ENCODE measurements at places on chromosomes 6 and 20.

GRCh38 chr20:52992632-52993031, 20.5 kb downstream of the TSHZ2 start:
- peaks cover 28% of the 10 kb centered on the region for H3K4me1 ChIP-seq
- no peaks in the 10 kb centered on the region for H3K27me3 ChIP-seq
- no peak overlapping the region for H3K27ac ChIP-seq
- H3K4me3 ChIP-seq = no peak overlapping the region
- DNase-seq = no peak

- H3K27ac ChIP-seq = peak overlapping the region; percentile 40
- H3K36me3 ChIP-seq = peaks cover 2% of the 10 kb centered on the region
- H3K4me3 ChIP-seq = no peak overlapping the region
- peak; percentile 1 for DNase-seq
- H3K4me1 ChIP-seq = peaks cover 18% of the 10 kb centered on the region
These were observed 365.6 kb downstream of the FARS2 start for GRCh38 chr6:5626727-5627426.

DNA sequence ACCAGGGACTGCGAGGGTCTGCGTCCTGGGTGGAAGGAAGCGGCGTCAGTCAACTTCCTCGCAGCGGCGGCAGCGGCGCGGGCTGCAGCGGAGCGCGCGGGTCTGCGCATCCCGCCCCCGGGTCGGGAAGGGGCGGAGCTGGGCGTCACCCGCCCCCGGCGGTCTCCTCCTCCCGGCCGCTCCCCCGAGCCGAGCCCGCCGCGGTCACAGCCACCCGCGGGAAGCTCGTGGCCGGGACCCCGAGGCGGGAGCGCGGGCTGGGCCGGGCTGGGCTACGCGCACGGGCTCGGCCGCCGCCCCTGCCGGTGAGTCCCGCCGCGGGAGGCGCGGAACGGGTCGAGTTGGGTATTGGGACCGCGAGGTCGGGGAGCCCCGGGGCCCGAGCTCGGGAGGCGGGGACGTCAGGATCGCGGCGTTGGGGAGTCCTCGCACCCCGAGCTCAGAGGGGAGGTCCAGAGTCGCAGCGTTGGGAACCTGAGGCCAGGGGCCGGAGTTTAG, at the start of gene PAQR8:
TSS of gene PAQR8 (plus strand) at position 207 of the 498 bp plus-strand sequence. CDS start 41,063 bp downstream, outside the sequence.
- H3K4me3 ChIP-seq = peak within 1 kb of the TSS; percentile 96
- H3K4me1 ChIP-seq = peaks cover 33% of the 10 kb centered on the region
- peak; percentile 75 for DNase-seq
- H3K36me3 ChIP-seq = no peaks in the 10 kb centered on the region
- H3K27ac ChIP-seq = peak within 1 kb of the TSS; percentile 84

DNA sequence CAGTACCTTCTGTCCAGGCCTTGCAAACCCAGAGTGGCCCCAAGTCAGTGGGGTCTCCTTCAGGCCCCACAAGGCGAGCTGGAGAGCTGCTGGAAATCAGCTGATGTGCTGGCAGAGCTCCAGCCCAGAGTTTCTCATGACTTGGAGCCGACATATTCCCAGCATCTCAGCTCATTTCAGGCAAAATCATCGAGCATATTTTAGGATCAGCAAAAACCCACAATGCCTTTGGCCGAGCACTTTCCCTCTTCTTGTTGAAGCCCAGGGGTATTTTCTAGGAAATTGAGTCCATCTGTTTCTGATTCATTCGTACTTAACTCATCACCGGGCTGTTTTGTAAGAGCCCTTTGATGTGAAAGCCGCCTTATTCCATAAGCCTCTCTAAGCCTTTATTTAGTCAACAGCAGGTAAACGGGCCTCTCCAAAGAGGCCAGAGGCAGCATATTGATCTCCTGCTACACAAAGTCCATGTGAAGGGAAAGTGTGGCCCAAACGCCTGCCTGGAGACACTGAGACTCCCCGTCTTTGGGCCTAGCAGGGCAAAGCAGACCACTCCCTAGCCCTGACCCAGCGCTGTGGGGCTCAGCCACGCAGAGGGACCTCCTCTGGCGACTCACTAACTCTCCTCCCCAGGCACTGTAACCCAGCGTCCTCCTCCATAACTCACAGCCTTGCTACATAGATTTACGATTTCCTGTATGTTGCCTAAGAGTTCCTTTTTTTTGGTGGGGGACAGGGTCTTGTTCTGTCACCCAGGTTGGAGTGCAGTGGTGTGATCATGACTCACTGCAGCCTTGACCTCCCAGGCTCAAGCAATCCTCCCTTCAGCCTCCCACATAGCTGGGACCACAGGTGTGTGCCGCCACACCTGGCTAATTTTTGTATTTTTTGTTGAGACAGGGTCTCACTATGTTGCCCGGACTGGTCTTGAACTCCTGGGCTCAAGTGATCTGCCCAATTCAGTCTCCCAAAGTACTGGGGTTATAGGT, 12.1 kb upstream of the C20orf203 start:
- H3K27ac ChIP-seq = no peak overlapping the region
- no peak for DNase-seq
- no peak overlapping the region for H3K4me3 ChIP-seq
- no peaks in the 10 kb centered on the region for H3K27me3 ChIP-seq
- no peaks in the 10 kb centered on the region for H3K36me3 ChIP-seq

- H3K36me3 ChIP-seq = no peaks in the 10 kb centered on the region
- H3K4me1 ChIP-seq = no peaks in the 10 kb centered on the region
- H3K27ac ChIP-seq = no peak overlapping the region
These were observed 139.1 kb downstream of the COL9A1 start for GRCh38 chr6:70163795-70164194.
